HEK293T (cell line): ENCODE measurements at places on chromosomes 12 and 14.

DNA sequence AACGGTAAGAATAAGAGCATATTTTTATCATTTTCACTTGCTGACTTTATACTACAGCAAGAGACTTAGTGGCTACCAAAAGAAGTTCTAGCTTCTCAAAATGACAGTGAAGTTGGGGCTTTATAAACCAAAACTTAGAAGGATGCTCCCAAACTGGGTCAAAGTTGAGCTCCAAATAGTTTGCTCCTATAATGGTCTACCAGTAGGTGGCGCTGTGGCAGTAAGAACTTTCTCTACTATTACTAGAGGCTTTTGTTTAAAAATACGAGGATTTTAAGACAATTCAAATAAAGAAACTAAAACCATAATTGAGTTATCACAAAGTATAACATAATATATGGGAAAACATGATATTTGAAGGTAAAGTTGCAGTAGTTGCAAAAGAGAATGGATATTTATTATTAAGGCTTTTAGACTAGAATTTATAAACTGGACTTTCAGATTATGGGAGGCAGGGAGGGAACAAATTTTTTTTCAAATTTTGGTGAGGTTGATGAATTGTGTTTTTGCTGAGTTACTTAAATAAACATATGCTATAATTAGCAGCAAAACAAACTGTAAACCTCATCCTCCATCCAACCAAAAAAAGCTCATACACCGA is 75.0 kb downstream of the TGFB3 start:
- peak; percentile 54 for DNase-seq

DNA sequence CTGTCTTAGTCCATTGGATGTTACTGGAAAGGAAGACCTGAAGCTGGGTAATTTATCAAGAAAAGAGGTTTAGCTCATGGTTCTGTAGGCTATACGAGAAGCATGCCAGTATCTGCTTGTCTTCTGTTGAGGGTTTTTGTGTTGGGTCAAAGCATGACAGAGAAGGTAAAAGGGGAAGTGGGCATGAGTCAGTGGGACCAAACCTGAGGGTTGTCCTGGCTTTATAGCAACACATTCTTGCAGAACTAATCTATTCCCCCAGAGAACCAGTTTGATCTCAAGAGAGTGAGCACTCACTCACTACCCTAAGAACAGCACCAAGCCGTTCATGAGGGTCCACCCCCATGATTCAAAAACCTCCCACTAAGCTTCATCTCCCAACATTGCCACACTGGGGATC is 19.0 kb upstream of the KRAS start:
- DNase-seq, result no peak

DNA sequence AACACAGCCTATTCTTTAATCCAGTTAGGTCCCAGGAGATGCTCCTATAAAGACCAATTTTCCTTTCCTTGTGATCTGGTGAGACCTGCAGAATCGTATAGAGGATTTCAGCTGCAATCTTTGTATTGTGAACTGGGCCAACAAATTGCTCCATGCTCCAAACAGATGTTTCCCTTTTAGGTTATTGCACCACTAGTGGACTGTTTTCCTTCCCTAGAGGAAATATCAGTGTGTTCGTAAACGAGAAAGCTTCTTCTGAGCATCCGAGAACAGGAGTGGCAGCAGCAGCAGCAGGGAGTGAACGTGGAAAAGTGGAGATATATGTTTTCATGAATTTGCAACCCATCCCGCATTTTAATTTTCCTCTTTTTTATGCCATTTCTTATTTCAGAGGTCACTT is 344.1 kb upstream of the PDE3A start:
- no peak for DNase-seq

DNA sequence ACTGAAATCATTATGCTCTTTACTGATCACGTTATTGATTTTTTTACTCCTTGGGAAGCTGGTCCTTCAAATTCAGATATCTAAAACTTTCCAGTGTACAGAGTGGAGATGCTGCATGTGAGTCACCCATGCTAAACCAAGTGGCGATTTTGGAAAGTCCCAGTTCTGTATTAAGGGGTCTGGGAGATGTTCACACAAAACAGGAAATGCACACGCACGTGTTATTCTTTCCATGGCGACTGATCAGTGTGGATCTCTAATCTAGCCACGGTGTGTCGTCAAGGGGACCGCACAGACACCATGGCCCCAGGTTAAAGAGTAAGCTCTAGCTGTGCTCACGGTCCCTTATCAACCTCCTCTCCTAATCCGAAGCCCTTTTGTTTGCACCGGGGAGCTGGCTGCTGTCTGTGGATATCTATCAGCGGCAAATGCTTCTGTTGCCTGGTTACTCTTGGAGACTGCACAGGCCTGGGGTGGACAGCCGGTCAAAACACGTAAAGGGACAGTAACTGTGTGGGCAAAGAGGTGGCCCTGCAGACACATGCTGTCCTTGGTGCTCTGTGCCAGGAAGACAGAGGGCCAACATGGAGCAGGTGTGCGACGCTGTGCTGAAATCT is 96.6 kb downstream of the RIMBP2 start:
- DNase-seq, result no peak

GRCh38 chr12:55428331-55429243 is 2.5 kb downstream of the OR6C76 start:
- DNase-seq, result no peak

DNA sequence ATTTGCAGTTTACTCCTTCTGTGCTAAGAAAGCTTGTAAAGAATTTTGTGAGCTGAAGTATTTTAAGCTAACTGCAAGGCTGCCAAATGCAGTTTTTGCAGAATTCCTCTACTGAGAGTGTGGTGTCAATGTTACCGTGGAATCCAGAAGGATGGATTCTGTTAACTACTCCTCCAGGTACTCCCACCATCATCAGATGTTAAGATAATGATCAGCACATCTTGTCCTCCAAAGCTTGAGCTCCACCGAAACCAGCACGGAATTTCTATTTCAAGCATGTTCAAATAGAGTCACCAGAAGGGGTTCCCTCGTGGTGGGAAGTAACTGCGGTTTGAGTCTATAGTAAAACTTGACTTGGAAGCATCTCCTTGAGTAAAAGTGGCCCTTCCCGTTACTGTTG is 64.3 kb upstream of the CDKN3 start:
- DNase-seq, result no peak
